Stimulated activated CD4-positive, alpha-beta T cell treated with anti-CD3 and anti-CD28 coated beads, Interleukin-1b, Interleukin-23, amount 100 ng/mL, for 48 hours (primary cell): ENCODE measurements at places on chromosomes 7 and 10.
A peak's percentile ranks its signal among the peaks of the same experiment; 100 is the strongest.

DNA sequence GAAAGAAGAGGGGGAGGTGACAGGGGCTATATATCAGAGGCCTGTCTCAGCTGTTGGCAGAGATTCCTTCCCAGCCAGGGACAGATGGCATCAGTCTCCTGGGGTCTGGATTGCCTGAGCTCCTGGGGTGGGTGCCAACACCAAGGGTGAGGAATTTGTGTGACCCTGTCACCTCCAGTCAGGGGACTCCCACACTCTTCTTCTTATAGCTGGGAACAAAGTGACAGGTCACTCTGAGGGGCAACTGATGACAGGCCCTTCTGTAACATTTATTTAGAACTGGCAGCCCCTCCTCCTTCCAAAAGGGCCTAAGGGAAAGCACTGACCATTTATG lies 53.7 kb upstream of the DUSP5 start:
- no peak for DNase-seq

- DNase-seq: no peak
These were observed at the start of gene KCND2 for GRCh38 chr7:120272701-120273475. KCND2 (plus strand) TSS chr7:120273175.

- DNase-seq: peak; percentile 75
These were observed 133.5 kb downstream of the BUB3 start for GRCh38 chr10:123287594-123288247.

GRCh38 chr7:116929914-116930913 lies 23.1 kb upstream of the ST7 start:
- DNase-seq: peak; percentile 74

- no peak for DNase-seq
These were observed 147.1 kb upstream of the STEAP1 start for GRCh38 chr7:90007001-90007654.

- DNase-seq: no peak
These were observed 79.5 kb downstream of the DIP2C start for GRCh38 chr10:609868-610545.

DNA sequence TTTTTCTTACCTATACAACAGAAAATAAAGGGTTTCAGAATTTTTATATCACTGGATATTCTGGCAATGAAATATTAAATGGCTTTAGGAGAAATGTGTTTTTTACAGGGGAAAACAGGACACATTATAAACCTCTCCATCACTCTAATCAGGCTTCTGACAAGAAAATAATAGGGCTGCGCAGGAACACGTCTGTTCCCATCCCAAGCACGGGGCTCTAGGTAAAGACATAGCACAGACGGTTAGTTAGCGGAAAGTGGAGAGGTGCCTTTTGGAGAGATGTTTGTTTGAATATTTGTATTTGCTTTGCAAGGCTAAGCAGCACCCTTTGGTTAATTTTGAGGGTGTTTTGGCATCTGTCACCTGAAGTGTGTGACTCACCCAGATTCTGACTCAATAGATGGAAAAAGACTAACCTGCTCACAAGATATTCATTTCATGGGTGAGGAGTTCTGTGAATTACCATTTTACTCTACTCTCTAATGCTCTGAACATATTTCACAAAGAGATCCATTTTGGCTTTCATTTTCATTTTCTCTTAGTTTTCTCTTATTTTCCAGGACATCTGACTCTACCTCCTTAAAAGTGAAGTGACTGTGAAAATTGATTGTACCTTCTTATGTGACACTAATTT lies 174.5 kb upstream of the AKR1E2 start:
- peak; percentile 23 for DNase-seq

GRCh38 chr10:111103196-111103840 lies 26.5 kb downstream of the ADRA2A start:
- DNase-seq: no peak

DNA sequence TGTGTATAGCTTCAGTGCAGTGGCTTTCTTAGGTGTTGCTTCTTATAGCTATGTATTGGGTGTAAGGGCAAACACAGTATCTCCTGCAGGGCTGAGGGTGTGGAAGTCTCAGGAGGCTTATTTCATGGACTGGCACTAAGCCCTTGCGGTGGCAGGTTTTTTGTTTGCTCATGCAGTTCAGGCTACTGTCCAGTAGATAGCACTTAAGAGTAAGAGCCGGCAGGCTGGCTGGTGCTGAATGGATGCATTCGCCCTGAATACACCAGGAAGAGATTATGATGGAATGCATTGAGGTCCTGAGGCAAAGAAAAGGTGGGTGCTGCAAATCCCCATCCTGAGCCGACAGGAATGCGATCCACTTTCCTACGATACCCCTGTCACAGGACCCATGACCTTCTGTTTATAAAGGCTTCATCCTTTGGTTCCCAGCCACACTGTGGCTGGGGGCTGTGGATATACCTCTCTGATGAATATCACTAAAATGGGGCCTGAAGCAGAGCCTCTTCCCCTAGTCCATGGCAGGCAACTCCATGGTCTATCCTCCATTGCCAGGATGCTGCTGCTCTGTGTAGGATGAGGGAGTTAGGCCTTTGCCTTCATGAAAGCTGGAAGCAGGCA lies 44.9 kb downstream of the ANXA8 start:
- DNase-seq: no peak

GRCh38 chr10:101020427-101021075 lies 10.4 kb downstream of the PDZD7 start:
- no peak for DNase-seq

DNA sequence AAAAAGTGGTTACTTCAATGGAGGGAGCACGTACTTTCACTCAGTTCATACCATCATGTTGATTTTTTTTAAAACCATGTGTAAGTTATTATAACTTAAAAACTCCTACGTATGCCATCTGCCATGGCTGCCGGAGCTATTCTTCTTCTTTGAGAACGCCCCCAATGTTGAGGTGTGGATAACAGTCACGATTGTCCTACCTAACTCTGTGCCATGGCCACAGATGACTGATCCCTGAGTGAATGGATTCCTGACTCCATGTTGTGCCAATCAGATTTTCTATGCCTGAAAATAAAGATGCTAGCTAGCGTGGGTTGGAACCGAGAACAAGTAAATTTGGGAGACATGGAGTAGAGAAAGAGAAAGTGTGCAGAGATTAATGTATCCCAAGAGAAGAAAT lies 5.3 kb downstream of the MCMBP start:
- DNase-seq: no peak

GRCh38 chr10:22580711-22581110 lies 133.7 kb downstream of the PIP4K2A start:
- no peak for DNase-seq

- peak; percentile 26 for DNase-seq
These were observed 100.4 kb upstream of the PDGFA start for GRCh38 chr7:620056-620455.

GRCh38 chr7:142886866-142887265 lies 1.3 kb upstream of the TRPV6 start:
- no peak for DNase-seq
